OCI-LY7 (cell line): ENCODE measurements at places on chromosomes 7 and 10. TPM values are rescaled to one million over a fixed set of nuclear protein-coding genes. Genes with fewer than 3 reads are reported as not detected.

GRCh38 chr7:140649556-140650205 is 9.1 kb upstream of the DENND2A start:
- DNase-seq = no peak

- peak; percentile 56 for DNase-seq
Observed at GRCh38 chr7:129615018-129615417, 3.5 kb downstream of the NRF1 start.

PLXNA4 gene
- total RNA-seq = not detected in 2 replicates

DNA sequence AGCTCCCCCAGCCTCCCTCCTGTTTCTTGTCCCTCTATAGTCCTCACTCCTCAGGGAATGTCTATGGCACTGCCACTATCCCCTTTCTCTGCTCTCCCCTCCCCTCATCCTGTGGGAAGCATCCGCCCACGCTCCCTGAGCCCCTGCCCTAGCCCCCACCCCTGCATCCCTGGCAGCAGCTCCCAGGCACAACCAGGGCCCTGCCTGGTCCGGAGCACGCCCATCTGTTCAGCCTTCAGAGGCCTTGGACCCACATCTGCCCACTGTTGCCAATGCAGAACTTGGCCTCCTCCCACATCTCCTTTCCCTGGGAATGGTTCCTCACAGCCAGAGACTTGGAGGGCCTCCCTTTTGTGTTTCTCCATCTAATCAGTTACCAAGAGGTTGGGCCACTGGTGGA is 20.4 kb upstream of the TBRG4 start:
- DNase-seq = no peak

GRCh38 chr7:2048006-2048405 is 184.7 kb downstream of the MAD1L1 start:
- no peak for DNase-seq

ITGB1 gene
- 167 and 199 TPM in 2 replicates for total RNA-seq

GRCh38 chr10:9381733-9382532 is 1327.4 kb downstream of the GATA3 start:
- no peak for DNase-seq

DNA sequence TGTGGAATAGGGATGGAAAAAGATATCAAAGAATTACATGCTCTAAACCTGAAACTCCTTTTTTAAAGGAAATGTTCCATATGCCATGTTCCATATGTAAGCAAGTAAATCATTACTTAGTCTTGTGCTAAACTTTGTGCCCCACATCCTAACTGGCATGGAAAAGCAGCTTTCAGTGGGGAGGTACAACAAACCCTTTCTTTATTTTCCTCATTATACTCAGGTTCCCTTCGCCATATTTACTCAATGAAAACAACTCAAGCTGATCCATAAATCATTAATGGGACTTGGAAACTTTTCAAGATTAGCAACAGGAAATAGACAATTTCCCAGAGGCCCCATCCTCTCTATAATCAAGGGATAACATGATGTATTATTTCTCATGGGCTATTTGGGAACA is 56.0 kb downstream of the GSAP start:
- no peak for DNase-seq

GRCh38 chr7:5589819-5590595 is 166.4 kb upstream of the TNRC18 start:
- no peak for DNase-seq

DNA sequence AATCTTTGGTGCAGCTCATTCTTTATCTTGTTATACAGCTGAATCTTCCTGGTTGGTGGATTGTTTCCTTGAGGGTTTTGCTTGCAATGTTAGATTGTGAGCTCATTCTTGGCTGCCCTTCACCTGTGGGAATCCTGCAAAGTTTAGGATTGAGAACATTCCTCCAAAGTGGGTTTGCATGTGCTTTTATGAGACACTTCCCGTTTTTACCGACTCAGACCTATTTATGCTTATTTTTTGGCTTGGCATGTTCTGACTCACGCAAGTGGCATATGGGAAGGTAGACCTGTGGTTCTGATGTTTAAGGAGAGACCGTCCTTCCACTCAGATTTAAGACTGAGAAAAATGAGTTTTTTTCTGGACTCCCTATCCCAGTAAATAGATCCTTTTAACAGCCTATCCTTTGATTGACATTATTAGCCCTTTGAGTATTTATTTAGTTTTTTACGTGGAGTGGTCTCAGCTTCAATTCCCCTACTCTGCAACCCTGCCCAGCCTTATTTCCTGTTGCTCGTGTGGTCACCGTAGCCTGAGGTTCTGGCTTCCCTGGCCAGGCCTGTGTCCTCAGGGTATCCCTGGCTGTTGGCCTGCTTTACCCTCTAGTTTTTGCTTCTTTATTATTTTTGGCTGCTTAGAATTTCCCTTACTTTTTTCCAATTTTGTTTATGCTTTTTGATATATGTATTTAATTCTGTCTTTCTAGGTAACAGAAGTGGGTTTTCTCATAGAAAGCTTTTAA is 13.4 kb upstream of the PRF1 start:
- no peak for DNase-seq

- no peak for DNase-seq
Observed at GRCh38 chr7:7157177-7157886, 25.0 kb upstream of the C1GALT1 start.

- DNase-seq = peak; percentile 69
Observed at GRCh38 chr10:43202224-43202656, 64.0 kb downstream of the CSGALNACT2 start.

CNTNAP2 gene
- 0.41 TPM in 1 of 2 replicates, not detected in the other for total RNA-seq

TES gene
- total RNA-seq = not detected in 2 replicates

GRCh38 chr10:131300508-131300907 is 11.0 kb downstream of the TCERG1L start:
- DNase-seq = no peak

GRCh38 chr10:17617031-17617911 is at the start of gene HACD1:
Gene HACD1, minus strand, starts transcription at chr10:17617374. Its CDS starts 35 bp downstream, at chr10:17617339.
- DNase-seq = no peak

CAMK1D gene
- 25.6 and 28.0 TPM in 2 replicates for total RNA-seq

DNA sequence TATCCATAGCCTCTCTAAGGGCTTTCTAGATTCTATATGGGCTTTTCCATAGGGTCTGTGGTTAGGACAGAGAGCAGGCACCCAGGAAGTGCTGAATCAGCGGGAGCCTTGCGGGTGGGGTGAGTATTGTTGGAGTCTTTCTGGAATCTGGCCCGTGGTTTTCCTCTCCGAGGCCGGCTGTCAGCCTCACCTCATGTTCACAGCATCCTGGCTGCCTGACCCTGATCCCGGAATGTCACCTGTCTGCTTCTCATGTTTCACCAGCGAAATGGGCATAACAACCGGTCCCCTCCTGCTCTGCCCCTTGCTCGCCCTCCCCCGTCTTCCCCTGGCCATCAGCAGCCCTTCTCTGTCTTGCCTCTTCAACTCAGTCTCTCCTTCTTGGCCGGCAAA is 36.5 kb downstream of the DDIT4 start:
- no peak for DNase-seq

ADRA2A gene
- not detected in 2 replicates for total RNA-seq

TRPV5 gene
- not detected in 2 replicates for total RNA-seq

GRCh38 chr10:132708441-132708840 is 77.5 kb downstream of the NKX6-2 start:
- no peak for DNase-seq

CCDC7 gene
- 11.9 and 12.3 TPM in 2 replicates for total RNA-seq

LIPN gene
- not detected in 2 replicates for total RNA-seq

- DNase-seq = no peak
Observed at GRCh38 chr10:75502838-75503237, 71.4 kb downstream of the LRMDA start.

DNA sequence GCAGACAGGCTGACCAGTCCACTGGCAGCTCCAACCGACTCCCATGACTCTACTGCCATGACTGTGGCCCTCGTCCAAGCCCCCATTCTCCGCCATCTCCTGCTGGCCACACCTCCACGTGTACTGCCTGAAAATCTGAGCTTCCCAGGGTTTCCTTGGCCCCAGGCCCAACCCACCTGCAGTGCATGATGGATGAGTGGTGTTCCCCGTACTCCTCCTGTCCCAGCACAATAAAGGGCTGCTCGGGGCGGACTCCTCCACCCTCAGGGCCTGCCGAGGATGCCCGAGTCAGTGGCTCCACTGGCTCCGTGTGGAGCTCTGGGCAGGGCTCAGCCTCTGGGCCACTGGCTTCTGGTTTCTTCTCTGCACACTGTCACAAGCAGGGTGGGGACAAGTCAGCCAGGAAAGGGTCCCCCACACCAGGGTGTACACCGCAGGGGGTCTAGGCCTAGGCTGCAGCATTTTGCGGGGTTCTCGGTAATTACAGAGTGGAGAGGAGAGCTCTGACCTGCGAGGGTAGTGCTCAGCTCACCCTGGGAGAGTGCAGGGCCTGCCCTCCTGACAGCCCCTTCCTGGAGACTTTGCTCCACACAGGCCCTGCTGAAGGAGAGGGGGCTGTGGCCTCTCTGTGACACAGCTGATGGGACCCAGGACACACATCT is 15.2 kb downstream of the WDR91 start:
- DNase-seq = no peak

DNA sequence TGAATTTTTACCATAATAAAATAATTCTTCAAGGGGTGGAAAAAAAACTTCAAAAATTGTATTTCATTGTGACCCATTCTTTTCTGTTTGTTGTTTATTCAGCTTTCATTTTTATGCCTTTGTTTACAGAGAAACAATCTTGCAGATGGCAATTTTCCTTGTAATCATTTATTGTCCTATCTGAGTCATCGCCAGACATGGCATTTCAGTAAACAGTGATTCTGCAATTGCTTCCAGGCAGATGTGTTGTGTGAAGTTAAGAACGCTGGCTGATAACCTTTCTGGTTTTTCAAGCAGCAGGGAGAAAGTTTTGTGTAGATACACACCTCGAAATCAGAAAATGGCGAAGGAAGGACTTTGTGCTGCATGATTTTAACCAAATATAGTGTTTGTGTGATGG is 80.7 kb upstream of the RPA3 start:
- DNase-seq = no peak

DNA sequence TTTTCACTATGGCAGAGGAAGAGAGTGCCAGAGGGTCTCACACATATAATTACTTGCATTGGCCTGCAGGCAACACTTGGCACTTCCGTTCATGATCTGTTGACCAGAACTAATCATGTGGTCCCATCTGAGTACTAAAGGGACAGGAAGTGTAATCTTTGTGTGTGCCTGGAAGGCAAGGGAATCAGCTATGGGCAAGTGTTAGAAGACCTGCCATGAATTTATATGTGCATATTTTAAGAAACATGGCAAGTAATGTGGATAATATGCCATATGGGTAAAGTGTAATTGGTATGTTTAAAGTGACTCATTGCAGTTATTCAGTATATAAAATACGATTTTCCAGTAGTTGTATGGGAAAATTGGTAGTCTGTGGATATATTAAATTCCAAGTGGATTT is 46.1 kb downstream of the CCSER2 start:
- DNase-seq = no peak

DNA sequence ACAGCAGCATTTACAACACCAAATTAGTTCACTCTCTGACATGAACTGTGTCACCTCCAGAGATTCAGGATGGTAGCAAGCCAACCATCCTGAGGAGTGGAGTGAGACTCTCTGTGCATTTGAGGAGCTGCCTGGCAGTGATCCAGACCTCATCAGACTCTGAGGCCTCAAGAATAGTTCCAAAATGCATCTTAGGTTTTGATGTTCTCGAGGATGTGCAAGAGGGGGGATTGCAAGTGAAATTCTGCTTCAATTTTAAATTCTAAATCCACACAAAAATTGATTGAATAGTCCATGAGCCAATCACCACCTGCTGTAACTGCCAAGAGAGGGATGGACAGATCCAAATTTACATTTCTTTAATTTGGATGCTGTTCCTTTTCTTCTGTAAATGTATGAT is 49.7 kb downstream of the SLK start:
- no peak for DNase-seq

SAP25 gene
- total RNA-seq = 12.7 and 14.0 TPM in 2 replicates

GRCh38 chr10:18099415-18099814 is 40.8 kb upstream of the CACNB2 start:
- no peak for DNase-seq
